Suppressor macrophage (primary cell): ENCODE measurements at places on chromosomes 12 and 14.

- no peak for DNase-seq
These were observed 5.5 kb upstream of the CCDC175 start for GRCh38 chr14:59582161-59582560.

GRCh38 chr14:29851397-29851796, 76.2 kb downstream of the PRKD1 start:
- DNase-seq, result no peak

- DNase-seq, result no peak
These were observed 137.3 kb downstream of the C12orf75 start for GRCh38 chr12:105467710-105468366.

- no peak for DNase-seq
These were observed 10.6 kb upstream of the FOXN3 start for GRCh38 chr14:89427426-89428172.

DNA sequence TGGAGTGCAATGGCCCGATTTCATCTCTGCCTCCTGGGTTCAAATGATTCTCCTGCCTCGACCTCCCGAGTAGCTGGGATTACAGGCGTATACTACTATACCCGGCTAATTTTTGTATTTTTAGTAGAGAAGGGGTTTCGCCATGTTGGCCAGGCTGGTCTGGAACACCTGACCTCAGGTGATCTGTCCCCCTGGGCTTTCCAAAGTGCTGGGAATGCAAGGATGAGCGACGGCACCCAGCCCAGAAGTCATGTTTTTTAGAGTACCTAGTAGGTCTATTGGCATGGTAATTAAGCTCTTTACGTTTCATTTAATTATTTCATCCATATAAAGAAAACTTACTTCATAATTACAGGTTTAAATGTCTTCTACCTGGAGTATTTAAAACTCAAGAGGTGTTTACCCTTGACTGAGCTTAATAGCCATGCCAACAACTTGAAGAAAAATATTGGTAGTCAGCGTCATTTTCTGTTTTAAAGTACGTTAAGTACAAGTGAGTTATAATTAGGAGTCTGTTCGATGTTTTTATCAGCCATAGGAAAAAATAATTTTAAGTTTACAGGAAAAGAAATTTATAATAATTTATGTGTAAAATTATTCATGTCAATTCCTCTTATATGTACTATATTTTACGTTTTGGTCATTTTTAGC, 4.0 kb downstream of the TMPO start:
- DNase-seq, result no peak

GRCh38 chr12:31219521-31219920, 106.4 kb downstream of the SINHCAF start:
- DNase-seq, result no peak

GRCh38 chr12:92628476-92628875, 74.3 kb upstream of the PLEKHG7 start:
- no peak for DNase-seq

DNA sequence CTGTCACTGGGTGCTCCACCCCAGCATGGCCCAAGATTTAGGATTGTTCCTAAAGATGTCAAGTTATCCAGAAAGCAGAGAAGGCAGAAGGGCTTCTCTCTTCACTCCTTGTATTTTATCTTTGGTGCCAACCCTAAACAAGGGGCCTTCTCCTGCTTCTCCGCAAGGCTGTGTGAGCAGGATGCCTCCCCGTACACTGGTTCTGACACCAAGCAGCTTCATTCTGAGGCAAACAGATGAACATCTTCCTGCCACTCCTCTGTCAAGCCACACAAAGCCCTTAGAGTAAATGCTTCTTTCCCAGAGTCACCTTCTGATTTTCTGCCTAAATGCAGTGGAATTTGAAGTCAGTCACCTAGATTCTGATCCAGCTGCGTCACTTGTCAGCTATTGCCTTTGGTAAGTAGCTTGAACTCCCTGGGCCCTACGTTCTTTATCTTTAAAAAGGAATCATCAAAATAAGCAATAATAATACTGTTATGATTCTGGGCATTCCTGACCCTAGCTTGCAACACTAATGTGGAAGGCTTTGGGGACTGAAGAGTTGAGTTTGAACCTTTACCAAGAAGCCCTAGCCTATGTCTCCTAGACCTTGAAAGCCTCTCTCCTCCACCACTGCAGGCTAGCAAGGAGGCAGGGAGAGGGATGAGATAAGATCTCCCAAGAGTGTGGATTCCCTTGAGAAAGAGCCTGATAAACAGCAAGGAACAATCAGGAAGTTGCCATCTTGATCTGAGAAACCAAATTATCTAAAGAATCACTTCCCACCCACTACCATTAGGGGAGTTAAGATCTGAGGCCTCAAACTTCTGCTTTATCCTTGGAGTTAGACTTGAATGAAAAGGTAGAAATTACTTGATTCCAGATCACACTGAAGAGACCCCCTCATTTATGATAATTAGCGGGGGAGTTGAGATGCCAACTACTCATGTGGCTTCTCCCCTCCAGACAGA, 5.7 kb downstream of the KRT73 start:
- no peak for DNase-seq

- no peak for DNase-seq
These were observed 69.5 kb downstream of the GPR135 start for GRCh38 chr14:59395672-59396071.

GRCh38 chr12:92914170-92914569, 14.9 kb downstream of the EEA1 start:
- no peak for DNase-seq

DNA sequence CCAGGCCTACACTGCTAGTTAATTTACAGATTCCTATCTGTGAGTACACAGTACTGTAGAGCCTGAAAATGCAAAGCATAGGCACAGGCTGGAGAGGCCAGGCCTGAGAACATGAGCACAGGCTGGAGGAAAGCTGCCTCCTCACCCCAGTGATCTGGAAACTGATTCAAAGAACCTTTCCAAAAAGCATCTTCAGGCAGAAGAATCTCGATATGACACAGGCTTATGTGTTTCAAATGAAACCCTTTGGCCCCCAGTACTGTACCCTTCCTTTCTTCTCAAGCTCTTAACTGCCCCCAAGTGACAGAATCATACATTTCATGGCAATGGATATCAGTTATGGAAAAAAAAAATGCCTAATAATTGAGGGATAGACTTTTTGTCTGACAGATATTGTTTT, 122.0 kb downstream of the KCNC2 start:
- DNase-seq, result no peak

GRCh38 chr12:93009533-93009932, 80.4 kb upstream of the EEA1 start:
- DNase-seq, result no peak

DNA sequence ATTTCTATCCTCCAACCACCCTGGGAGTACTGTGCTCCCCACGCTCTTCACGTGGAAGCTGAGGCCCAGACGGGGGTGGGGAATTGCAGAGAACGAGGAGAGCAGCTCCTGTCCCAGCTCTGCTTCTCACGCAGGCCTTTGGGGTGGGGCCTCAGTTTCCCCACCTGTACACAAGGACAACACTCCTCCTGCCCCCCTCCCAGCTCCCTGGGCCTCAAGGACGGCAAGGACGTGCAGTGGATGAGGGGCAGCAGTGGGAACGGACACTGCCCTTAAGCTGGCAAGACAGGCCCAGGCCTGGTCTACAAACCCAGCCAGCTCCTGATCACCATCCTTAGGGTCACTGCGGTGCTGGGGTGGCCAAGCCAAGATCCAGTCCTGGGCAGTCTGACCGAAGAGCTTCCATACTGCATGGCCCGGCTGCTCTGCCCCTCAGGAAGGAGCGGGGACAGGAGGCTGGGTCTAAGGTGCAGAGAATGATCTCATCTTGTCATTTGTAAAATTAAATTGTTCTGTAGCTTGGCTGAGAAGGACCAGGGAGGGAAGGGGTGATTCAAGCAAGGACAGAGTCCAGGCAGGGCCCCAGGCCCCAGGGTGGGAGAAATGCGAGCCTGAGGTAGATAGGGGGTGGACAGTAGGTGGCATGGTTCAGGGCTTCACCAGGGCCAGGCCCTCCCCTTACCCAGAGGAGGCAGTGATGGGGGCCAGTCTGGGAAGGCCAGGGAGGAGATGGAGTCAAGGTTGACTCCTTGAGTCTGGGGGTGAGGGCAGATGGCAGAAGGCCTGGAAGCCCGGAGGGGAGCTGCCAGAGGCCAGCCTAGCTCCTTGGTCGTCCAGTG, 1.3 kb upstream of the CLBA1 start:
- DNase-seq, result no peak

GRCh38 chr12:130992979-130993538, 39.4 kb downstream of the ADGRD1 start:
- no peak for DNase-seq

DNA sequence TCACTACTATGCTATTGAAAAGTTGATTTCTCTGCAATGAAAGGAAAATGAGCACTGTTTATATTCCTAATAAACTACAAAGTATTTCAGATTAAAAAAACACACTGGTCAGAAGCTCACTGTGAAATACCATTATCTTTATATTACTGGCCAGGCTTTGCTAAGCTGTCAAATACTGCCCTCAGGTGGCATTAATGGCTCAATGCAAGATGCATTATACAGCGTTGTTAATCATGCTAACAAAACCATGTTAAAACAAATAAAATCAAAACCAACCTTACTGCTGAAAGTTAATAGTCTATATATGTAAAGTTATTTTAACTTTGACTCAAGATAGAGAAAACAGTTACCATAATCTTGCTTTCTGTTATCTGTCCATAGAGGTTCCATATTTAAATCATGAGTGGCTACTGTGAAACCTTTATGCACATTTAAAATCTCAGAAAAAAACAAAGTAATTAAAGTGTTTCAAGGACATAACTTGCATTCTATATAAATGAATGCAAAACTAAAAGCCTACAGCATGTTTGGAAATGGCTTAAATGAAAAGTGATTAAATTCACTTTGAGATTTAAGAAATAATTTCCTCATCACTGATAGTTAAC, 121.7 kb downstream of the RALGAPA1 start:
- peak; percentile 65 for DNase-seq
